Hindlimb muscle (tissue), 1 donor: ENCODE measurements at places on chromosomes 4 and X.
A peak's percentile ranks its signal among the peaks of the same experiment; 100 is the strongest.

- DNase-seq, result no peak
Observed at GRCh38 chr4:118282692-118283091, 70.1 kb downstream of the PRSS12 start.

DNA sequence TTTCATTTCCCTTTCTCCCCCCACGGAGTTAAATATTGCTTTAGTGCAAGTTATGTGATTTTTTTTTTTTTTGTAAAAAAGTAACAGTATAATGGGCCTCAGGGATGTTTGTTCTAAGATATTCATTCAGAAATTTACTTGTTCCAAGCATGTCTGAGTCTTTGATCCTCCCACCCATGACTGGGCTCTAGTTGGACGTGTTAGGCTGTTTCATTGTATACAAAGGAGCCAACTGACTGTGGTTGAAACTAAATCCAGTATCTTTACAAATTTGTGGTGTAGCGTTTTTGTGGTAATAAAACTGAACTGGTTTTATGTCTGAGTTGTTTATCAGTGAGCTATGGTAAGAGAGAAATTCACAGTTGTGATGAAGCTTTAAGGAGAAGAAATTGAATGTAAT, 74.1 kb downstream of the DOCK11 start:
- no peak for DNase-seq

GRCh38 chrX:39823854-39824253, 273.9 kb downstream of the BCOR start:
- no peak for DNase-seq

DNA sequence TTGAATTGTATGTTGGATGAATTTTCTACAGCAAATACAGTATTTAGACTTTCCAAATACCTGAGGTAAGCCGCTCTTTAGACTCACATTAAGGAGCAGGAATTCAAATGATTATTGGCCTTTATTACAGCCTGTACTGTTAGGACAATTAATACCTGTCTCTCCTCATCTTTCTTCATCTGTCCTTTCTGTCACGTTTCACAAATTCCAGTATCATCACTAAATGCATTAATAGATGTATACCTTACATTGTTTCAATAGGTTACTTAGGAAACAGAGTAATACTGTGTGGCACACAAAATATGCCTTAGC, 1.2 kb downstream of the FAM241A start:
- no peak for DNase-seq

GRCh38 chrX:85112293-85112692, 108.6 kb downstream of the APOOL start:
- no peak for DNase-seq

GRCh38 chr4:85474818-85475630, at the start of gene ARHGAP24:
TSS of gene ARHGAP24 (plus strand) at chr4:85475150.
- peak; percentile 86 for DNase-seq

- no peak for DNase-seq
Observed at GRCh38 chr4:155207534-155208257, 740 bp upstream of the NPY2R start.

- no peak for DNase-seq
Observed at GRCh38 chrX:22376369-22376768, 103.7 kb downstream of the CBLL2 start.

DNA sequence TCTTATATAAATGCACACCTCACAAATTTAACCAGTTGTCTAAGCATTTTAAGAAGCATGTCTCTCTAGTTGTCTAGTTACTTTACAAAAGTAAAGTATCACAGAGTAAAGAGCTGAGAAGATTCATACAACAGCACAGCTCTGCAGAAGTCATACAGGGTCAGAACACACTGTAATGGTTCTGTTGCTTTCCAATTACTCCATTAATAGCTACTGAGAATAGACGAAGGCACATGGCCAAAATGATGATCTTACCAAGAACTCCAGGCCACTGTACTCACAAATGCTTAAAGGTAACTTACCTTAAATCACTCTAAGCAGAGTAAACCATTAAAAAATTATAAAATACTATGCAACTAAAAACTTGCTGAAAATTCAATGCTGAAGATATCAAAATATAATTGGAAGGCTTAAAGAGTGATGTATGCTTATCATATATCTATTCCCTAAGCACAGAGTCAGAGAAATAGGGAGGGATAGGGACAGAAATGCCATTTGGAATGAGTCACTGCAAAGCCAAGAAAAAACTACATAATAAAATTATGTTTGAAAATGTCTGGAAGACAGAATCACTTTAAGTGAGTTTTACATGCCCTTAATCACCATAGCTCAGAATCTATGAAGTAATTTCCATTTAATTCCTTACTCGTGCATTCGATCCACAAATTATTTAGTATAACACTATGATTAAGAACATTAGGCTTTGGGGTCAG, 71.0 kb downstream of the DDX60L start:
- DNase-seq, result peak; percentile 20

- no peak for DNase-seq
Observed at GRCh38 chr4:174464949-174465348, 57.3 kb downstream of the HPGD start.

DNA sequence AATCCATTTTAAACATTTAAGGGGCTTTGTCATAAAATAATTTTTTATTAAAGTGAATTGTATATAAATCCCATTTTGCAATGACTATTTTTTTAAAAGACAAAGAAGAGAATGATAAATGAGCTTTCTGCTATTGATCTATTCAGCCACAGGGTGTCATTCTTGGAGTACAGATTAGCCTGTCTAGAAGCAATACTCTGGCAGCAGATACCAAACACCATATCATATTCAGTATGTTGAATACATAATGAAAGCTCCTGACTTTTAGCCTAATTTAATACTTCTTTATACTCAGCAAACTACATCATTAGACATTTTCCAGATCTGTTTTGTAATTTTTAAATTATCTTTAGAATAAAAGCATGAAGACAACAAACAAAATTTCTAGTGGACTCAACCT, 496.3 kb downstream of the PDGFC start:
- DNase-seq, result peak; percentile 32

DNA sequence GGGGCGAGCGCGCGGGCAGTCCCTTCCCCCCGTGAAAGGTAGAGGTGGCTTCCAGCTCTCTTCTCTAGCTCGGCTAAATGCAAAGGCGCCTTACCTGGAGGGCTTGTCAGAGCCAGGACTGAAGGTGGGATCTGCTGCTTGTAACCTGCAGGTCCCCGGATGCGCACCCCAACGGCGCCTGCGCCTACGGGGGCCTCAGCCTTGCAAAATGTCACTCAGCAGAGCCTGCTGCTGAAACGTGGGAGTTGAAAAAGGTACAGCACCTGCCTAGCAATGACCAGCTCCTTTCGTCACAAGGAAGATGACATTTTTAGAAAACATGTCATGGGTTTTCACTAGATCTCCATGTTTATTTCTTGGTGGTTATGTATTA, 583 bp downstream of the ABHD18 start:
- DNase-seq, result no peak

GRCh38 chrX:5936438-5936837, 292.2 kb downstream of the NLGN4X start:
- no peak for DNase-seq

DNA sequence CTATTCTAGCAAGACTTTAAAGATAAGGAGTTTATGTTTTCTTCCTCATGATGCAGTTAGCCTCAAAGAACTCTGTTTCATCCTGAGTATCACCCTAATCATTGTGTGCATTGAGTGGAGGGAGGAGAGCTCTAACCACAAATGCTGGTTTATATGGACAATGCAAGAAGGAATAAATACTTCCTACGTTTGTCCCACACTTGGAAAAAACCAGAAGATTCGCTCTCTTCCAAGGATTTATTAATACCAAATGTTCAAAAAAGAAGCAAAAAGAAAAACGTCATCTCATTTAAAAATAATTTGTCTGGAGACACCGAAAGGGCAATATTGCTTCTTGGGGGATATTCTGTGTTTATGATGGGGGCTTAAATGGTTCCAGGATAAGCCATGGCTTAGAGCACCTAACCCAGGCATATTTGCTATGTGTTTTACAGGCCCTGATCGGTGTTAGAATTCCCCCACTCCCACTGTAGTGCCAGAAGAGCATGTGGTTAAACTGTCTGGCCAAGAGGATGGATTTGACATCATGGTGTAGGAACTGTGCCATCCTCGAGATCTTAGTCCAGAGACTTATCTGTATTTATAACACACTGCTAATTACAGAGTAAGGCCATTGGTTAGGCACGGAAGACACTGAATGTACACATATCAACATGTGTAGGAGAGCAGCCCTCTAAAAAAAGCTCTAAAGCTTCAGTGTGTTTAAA, 227.2 kb downstream of the ANK2 start:
- peak; percentile 72 for DNase-seq

DNA sequence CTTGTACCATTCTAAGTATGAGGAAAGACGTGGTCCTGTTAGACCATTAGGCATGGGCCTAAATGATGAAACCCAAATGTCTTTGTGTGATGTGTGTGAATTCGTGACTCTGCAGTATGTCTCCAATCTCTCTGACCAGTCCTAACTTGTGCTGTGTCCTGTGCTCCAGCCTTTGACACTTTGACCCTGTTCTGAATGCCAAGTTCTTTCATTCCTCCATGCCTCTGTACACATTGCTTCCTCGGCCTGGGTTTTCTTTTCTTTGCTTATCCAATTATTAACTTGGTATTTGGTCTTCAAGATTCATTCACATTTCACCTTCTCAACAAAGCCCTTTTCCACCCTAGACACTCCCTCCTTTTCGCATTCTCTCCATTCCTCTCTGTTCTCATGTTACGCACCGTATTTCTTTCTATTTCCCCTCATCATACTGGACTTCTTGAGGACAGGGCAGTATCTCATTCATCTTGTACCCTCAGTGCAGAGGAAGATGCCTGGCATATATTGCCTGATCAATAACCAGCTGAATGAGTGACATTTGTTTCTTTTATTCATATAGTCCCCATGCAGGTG, 138.7 kb downstream of the F11 start:
- DNase-seq, result no peak

- no peak for DNase-seq
Observed at GRCh38 chr4:152962150-152962549, 26.0 kb downstream of the FHDC1 start.

DNA sequence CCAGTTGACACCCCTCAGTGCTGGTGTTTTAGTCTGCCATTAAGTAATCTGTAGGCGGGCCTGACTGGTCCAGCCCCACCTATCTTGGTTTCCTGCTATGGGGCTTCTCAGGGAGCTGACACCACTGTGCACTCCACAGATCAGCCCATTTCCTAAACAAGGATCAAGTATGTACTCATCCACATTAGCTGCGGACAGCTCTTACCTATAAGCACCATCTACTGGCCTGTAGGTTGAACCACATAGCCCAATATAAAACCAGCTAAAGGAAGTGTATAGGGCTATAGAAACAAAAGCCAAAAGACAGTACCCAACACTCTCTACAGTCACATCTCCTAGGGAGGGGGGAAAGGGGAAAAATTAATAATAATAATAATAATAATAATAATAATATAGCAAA, 353.5 kb upstream of the CXorf51B start:
- no peak for DNase-seq

GRCh38 chrX:114584983-114585842, 1.3 kb downstream of the HTR2C start:
- no peak for DNase-seq

GRCh38 chr4:165793236-165793635, 79.8 kb upstream of the TLL1 start:
- DNase-seq, result no peak

DNA sequence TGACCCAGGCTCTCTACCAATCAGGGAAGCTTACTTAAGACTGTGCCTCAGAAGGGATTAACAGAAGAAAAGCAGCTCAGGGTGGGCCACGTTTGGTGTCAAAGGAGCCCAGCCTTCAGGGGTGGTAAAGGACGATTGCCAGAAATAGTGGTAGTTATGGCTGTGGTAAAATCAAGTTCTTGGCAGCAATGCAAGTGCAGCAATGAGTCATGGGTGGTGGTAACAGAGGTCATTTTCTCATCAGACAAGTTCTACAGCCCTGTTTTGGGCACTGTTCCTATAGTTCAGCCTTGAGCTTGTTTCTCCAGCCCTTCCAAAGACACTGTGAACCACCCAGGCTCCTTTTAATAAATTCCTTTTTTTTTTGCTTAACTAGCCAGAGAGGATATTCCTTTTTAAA, 120.3 kb downstream of the EFHC2 start:
- no peak for DNase-seq

DNA sequence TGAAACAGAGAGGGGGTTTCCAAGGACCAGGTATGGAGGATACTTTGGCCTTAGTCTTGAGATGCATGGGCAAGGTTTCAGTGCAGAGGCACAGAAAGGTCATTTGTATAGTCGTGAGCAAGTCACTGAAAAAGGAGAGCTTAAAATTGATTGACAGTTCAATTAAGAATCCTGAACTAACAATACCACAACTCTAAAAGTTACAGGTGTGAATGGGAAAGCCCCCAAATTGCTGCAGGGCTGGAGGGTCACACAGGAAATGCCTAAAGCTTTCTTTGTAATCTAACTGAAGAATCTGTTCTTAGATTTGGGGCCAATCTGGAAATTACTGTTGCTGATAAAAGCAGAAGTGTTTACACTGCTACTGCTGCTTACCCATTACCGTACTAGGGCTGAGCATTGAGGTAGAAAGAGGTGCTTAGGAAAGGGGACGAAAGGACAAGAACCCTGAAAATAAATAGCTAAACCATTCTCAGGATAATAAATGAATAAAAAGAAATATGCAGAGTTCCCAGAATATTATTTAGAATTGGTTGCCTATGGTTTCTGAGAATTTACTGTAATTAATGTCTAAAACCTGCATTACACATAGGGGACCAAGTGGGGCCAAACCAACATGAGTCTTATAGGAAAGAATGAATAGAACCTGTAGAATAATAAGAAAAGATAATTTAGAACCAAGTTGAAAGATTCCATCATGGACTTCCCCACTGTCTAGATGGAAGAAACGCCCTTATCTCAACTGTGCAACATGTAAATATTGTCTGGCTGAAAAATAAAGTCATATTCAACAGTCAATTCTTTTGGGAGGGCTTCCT, 91.9 kb upstream of the PPP1R2C start:
- no peak for DNase-seq

GRCh38 chr4:120685756-120686278, 236.7 kb downstream of the PRDM5 start:
- DNase-seq, result no peak

GRCh38 chr4:122744229-122744628, 11.7 kb downstream of the BBS12 start:
- DNase-seq, result no peak

- no peak for DNase-seq
Observed at GRCh38 chrX:124232523-124233201, 99.8 kb upstream of the TEX13D start.

GRCh38 chr4:108445716-108446115, 174.7 kb upstream of the RPL34 start:
- DNase-seq, result no peak

GRCh38 chr4:103429283-103429682, 231.1 kb upstream of the CENPE start:
- DNase-seq, result no peak

GRCh38 chr4:163693211-163693610, 198.7 kb downstream of the TMA16 start:
- no peak for DNase-seq
